Activated T-helper 1 cell treated with anti-CD3 and anti-CD28 coated beads, Interleukin-2, amount 50 U/mL, for 16 hours (primary cell): ENCODE measurements at places on chromosomes 6 and 20.

GRCh38 chr6:9295644-9296043 is 860.3 kb upstream of the SLC35B3 start:
- DNase-seq: no peak

DNA sequence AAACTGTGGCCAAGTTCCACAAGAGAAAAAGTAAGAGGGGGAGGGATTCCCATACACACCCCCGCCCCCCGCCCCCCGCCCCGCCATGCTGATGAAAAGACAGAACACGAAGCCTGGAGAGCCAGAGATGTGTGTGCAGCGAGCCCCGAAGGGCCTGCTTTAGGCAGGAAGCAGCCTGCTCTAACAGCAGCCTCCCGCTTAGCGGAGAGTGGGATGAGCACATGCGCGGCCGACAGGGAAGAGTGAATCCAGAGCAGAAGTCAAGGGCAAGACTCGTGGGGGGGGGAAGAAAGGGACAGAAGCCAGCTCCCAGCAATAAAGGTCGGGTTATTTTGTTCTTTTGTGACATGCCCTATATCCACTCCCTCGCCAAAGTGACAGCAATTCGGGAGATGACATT is 67.2 kb upstream of the PTGIS start:
- DNase-seq: no peak

- DNase-seq: no peak
Measured at GRCh38 chr6:92589996-92590395, 829.4 kb downstream of the EPHA7 start.

- no peak for DNase-seq
Measured at GRCh38 chr20:21272279-21272678, 30.9 kb upstream of the XRN2 start.

DNA sequence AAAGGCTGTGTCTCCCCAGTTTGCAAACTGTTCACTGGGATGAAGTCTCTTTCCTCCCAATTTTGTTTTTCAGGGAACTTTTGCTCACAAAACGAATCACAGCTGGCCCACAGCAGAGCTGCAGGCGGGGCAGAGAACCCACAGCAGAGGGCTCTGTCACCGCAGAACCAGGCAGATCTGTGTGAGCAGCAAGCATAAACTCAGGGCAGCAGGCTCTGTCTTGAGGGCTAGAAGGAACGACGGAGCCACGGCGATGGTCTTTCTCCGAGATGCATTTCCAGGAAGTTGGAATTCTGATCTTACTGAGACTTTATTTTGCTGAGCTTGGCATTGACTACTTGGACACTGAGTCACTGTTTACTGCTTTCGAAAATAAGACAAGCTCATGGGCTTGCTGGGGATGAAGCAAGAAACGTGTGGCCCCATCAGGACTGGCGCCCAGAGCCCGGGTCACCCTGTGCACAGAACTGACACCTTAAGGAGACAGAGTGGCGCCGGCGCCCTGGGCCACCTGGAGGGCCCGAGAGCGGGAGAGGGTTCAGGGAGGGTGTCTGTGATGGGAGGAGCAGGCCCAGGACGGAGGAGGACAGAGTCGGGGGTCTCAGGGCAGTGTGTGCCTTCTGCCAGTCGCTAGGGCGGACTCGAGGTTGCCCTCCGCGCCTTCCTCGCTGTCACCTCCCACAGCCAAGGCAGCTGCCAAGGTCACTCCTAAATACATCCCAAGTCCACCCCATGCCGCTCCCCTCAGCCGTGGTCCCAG is 106.3 kb upstream of the NXT1 start:
- no peak for DNase-seq

- no peak for DNase-seq
Measured at GRCh38 chr20:50574108-50574507, 63.9 kb downstream of the PTPN1 start.

- DNase-seq: no peak
Measured at GRCh38 chr6:44060612-44061374, 66.5 kb downstream of the MRPL14 start.

- no peak for DNase-seq
Measured at GRCh38 chr6:85672050-85672449, 29.4 kb upstream of the SYNCRIP start.

DNA sequence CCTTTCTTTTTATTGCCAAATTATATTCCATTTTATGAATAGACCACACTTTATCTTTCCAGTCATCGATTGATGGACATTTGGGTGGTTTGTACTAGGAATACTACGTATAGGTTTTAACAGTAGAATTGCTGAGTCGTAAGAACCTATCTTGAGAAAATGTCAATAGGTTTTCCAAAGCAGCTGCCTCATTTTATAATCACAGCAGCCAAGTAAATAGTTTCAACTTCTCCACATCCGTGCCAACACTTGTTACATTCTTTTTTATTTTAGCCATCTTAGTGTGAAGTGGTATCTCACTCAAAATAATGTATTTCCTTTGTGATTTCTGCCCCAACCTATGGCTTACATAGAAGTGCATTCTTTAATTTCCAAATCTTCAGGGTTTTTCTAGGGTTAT is 479.2 kb downstream of the CDH26 start:
- DNase-seq: no peak

DNA sequence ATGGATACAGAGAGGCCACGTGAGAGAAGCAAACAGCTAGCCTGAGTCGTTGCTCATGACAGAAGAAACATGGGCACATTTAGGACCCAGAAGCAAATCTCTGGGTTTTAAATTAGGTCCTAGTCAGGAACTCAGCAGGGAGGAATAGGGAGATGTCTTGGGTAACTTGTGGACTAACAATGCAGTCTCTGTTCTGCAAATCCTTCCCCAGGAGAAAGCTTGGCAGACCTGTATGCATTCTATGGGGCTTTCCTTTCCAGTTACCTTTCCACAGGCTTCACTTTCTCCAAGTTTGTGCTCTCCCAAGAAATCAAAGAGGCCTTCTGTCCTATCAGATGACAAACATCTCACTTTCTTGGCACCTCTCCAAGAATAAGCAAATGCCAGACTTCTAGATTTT is 47.2 kb upstream of the PLCB4 start:
- no peak for DNase-seq

- no peak for DNase-seq
Measured at GRCh38 chr20:38193586-38194105, 28.6 kb upstream of the TGM2 start.

DNA sequence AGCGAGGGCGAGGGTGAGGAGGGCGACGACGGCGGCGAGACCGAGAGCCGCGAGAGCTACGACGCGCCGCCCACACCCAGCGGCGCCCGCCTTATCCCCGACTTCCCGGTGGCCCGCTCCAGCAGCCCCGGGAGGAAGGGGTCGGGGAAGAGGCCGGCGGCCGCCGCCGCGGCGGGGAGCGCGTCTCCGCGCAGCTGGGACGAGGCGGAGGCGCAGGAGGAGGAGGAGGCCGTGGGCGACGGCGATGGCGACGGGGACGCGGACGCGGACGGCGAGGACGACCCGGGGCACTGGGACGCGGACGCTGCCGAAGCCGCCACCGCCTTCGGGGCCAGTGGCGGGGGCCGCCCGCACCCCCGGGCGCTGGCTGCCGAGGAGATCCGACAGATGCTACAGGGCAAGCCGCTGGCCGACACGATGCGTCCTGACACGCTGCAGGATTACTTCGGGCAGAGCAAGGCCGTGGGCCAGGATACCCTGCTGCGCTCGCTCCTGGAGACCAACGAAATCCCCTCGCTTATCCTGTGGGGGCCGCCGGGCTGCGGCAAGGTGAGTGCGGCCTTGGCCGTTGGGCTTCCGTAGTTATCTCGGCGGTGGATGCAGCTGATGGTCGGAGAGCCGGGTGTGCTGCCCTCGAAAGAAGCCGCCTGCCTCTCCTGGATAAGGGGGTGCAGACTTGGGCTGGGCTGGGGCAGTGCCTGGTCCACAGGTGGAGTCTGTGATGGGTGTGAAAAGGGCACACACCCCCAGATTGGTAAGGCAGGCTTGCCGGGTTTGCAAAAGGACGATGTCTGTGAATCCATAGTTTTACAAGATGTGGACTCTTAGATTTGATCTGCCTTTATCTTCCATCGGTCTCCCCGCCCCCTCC is 938 bp downstream of the WRNIP1 start:
- peak; percentile 22 for DNase-seq

DNA sequence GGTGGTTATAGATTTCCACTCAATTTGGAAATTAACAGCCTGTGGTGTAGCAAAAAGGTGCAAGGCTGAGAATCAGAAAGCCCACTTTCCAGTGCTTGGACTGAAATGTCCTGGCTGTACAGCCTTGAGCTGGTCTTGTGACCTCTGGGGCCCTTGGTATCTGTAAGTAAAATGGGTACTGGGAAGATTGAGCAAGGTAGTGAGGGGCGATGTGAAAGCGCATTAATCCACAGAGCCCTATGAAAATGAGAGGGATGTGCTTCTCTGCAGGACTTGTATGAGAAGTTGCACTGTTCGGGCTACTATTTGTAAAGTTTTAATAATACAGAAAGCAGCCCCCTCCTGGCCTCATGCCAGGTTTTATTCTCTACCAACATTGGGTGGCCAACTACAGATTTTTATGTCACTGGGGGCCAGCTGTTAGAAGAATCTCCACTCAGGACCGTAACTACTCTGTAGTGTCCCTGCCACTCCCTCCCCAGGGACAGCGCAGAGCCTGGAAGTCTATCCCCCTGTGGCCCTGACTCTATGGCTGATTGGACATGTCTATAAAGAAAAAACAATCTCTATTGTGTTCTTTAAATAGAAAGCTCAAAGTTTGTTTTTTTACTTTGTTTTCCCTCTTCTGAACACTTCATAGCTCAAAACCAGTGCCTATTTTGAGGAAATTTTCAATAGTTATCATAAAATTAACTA is 254.7 kb upstream of the TAB2 start:
- DNase-seq: no peak

DNA sequence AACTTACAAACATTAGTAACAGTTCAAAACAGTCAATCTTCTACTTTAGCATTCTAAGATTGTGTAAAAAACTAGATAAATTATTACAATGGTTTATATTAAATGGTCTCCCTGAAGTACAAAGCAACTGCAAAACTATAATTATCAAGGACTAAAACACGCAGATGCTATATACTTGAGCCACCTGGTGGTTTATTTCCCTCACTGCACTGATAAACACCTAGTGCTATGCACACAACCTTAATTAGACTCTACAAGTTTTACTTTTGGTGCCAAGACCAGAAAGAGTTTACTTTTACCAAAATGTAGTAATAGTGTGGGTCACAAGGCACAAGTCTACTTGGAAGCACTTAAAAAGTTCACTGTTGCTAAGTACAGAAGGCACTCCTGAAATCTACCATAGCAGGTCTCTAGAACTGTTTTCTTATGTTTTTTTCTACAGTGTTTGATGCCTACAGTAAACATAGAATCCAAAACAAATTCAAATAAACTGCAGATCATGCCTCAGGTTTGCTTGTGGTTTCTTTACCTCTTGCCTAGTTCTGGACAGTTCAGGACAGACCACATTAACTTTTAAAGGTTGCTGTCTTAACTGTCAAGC is 49.2 kb downstream of the GMDS start:
- no peak for DNase-seq

GRCh38 chr20:7406671-7407070 is 533.6 kb downstream of the HAO1 start:
- no peak for DNase-seq
